ENCODE measurements at places on chromosomes 7 and 10.
A peak's percentile ranks its signal among the peaks of the same experiment; 100 is the strongest.

GRCh38 chr7:155833651-155834050 lies 21.4 kb upstream of the SHH start:
- peak; percentile 32 for DNase-seq

DNA sequence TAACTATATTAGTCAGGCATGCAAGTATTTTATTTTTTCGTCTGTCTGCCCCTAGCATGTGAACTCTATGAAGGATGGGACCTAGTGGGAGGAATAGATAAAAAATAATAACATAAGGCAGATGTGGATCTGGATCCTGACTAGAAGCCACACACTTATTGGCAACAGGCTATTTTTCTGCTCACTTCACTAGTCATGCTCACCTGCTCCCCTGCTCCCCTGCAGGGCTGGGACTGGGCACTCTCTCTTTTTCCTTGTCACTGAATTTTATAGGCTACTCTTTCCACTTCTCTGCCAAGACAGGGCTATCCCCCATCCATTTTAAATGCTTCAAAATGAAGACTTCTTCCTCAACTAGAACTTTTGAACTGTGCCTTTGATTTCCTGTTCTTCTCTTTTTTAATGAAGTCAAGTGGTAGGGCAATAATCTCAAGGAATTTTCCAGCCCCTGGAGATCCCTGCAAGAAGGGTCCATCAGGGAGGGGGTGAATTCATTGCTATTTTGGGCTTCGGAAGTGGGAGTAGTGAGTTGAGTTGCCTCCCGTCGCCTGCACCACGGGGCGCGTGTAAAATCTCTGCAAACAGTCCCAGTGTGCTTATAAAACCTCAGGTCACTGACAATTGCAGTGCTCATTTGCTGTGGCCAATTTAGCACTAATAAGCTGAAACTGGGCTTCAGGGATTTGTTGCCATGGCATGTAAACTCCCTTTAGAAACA lies 156.7 kb upstream of the NPVF start:
- no peak for DNase-seq

DNA sequence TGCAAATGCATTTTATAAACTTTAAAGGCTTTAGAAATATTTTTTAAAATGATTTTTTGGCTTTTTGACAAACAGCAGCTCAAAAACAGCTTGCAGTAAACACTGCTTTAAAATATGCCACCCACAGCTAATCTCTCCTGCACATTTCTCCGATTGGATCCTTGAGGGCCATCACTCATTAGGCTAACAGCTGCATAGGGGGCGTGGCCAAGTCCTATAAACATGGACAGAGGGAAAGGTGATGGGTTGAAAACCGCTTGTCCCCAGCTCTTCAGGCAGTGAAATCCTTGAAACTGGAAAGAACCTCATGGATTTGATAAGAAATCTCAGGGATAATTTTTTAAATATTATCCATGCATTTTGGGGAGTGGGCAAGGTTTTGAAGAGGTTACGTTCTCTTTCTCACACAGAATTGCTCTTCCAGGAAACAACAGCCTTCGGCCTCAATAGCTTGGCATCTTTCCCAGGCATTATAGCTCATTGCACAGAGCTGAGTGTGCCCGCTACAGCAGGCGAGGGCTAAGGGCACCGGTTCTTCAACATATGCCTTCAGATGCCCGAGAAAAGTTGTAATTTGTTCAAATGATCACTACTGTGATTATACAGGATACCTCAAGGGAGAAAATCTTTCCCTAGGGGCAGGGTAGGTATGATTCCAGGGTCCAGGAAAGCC lies 1.7 kb downstream of the PLEKHS1 start:
- peak; percentile 47 for DNase-seq

DNA sequence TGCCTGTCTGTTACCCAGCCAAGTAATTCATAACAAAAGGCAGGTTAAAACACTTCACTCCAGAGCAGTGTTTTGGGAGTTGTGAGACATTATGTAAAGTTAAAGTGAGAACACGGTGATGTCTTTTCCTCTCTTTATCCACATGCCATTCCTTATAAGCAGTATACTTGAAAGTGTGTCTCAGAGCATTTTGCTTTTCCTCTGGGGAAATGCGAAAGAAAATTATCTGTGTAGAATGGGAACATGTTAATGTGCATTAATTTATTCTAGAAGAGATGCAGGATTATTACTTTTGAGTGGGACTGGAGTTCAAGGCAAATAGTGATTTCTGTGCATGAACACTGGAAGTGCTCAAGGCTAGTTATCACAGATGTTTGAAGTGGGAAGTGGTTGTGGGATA lies 170.4 kb downstream of the PLXDC2 start:
- no peak for DNase-seq

DNA sequence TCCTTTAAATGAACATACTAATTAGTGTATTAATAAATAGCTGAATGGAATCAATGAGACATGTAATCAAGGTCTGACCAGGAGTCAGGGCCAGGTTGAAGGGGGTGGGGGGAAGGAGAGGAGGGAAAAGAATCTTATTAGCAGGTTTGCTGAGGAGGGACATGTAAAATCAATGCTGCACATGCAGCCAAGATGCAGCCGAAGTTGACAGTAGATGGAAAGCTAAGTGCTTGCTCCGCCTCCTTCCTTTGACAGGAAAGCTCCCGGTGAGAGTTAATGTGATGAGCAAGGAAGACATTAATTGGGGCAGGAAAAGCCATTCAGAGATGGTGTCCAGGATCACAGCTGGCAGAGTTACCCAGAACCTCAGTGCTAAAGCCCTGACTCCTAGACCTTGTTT lies 24.4 kb downstream of the PLXNA4 start:
- peak; percentile 47 for DNase-seq

DNA sequence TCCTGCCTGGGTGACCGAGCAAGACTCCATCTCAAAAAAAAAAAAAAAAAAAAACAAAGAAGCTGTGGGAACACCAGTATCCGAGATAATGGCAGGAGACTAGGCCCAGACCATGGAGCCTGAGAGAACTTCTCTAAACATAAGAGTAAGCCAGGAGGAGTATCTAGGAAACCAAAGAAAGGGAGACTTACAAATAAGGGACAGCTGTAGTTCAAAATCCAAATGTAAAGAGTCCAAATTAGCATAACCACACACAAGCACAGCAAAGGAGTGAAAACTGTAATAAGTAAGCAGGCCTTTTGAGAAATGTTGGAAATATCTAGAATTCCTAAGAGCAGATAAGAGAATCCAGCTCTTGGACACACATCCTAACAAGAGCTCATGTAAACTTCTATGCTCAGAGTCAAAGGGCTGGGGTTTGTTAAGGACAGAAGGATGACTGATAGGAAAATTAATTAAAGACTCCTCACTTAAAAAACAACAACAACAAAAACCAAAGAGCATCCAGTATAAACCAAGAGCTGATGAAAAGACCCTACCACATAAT lies 15.8 kb downstream of the ZNF25 start:
- DNase-seq: no peak

- DNase-seq: no peak
Measured at GRCh38 chr7:3432911-3433310, 131.9 kb downstream of the SDK1 start.

DNA sequence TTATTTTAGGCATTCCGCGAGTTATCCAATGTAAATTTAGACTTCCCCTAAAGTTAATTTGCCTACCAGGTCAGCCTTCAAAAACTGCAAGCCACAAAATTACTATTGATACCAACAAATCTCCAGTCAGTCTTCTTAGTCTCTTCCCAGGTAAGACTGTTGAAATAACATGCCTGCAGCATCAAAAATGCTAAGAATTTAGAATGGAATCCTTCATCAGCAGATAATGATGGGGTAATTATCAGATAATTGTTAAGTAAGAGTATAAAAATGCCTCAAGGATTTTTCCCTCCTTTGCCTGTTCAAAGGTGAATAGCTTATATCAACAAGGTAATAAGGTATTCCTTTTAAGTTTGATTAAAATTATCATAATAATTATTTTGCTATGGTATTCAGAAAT lies 228.5 kb downstream of the BBS9 start:
- DNase-seq: no peak

DNA sequence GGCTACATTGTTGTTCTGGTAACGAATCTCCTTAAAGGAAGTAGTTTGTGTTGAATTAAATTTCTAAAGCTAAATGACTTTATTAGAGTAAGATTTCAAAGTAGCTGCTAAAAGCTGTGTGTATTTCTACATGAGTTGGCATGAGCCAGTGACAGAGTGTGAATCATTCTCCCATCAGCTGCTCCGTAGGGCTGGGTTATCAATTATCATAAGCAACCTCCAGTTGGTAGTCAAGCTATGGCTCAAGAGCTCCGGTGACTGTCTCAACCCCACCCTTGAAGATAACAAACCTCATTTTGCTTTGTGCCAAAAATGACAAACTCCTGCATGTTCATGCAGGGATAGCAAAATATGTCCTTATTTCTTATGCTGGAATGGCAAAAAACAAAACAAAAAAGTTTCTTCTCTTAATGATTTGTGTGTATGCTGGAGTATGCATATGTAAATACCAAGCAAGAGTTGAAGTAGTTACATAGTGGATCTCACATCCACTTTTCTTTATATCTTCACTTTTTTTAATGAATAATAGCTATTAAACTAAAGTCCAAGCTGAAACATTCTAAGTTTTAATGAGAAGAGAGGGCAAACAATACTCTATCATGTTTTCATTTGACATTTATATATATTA lies 249.4 kb downstream of the CACNA2D1 start:
- DNase-seq: no peak

DNA sequence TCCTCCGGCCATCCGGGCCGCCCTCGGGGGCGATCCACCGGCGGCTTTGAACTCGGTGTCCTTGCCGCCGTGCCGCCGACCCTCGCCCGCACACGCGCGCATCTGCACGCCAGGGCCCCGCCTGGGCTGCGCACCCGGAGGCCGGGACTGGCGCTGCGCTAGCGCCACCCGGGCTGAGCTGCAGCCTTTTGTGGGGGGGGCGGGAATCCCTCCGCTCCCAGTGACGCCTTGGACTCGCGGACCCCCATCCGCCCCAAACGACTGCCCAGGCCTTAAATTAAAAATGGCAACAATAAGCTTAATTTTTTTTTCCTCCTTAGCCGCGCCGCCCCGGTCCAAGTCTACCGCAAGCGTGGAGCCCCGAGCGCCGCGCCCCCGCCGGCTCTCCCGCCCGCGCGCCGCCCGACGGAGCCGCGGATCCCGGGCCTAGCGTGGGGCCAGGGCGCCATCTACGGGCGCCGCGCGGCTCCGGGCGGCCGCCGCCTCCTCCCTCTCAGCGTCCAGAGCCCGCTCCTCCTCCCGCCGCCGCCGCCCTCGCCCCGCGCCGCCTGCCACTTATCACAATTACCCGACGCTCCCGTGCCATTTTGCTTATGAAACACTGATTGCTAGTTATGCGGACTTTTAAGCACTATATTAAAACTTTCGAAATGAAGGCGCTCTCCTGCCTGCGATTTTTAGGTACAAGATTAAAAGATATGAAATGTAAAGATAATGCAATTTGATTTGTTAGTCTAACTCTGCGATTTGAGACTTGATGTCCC lies 7.5 kb upstream of the EBF3 start:
- peak; percentile 51 for DNase-seq

DNA sequence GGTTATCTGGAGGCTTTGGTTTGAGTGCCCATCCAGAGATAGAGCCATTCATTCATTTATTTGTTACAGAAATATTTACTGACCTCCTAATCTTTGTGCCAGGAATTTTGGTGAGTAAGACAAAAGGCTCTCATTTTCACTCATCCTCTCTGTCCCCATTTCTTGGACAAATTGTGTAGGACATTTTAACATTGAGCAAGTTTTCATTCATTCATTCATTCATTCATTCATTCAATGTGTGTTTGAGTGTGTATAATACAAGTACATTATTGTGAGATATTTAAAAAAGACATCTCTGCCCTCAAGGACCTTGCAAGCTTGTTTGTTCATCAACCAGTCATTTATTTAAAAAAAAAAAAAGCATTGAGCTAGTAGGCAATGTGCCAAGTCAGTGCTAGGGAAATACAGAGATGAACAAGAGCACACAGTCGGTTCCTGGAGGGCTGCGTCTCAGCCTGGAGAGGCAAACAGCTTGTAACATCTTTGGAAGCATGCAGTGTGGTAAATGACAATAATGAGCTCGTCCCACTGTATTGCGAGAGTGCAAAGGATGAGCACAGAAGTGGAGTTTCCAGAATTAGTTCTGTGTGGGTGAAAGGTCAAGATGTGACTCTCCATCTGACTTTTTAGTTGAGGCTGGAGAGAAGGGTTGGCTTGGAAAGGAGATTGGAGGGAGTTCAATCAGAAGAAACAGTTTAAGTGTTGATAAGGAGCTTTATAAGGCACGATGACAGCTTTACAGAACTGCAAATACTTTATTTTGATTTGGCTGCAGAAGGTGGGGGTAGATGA lies 50.5 kb upstream of the HBP1 start:
- DNase-seq: no peak

- no peak for DNase-seq
Measured at GRCh38 chr7:108585843-108586242, 16.2 kb downstream of the DNAJB9 start.

DNA sequence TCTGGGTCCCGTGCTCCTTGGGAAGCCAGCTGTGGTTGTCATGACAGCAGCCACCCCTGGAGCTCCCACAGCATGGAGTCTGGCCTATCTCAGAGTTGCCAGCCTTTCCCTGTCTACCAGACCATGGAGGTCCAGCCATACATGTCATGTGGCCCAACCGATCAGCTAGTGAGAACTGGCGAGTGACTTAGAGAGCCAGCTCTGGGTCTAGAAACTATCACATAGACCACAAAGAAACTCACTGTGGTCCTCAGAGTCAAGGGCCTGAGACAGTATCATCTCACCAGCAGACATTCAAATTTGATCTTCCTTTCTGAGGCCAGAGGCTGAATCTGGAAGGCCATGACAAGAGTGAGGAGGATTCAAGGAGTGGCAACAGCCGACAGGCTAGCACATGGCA lies 223.3 kb upstream of the GPR26 start:
- DNase-seq: no peak

DNA sequence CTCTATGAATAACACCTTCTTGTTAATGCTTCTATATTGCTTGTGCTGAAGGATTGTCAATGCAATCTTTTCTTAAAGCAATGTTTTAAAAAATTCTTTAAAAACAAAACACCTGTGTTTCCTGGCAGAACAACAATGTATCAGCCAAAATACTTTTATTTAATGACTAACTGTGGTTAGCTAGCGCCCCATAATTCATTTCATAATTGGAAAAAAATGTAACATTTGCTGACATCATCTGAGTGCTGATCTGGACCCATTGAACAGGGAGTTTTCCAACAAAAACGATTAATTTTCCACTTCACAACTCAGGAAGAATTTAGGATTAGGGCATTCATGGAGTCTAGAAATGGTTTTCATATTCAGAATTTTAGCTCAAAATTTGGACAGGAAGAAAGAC lies 137.6 kb upstream of the CDK6 start:
- DNase-seq: no peak

- no peak for DNase-seq
Measured at GRCh38 chr7:25559581-25560367, 331.5 kb upstream of the NPVF start.

DNA sequence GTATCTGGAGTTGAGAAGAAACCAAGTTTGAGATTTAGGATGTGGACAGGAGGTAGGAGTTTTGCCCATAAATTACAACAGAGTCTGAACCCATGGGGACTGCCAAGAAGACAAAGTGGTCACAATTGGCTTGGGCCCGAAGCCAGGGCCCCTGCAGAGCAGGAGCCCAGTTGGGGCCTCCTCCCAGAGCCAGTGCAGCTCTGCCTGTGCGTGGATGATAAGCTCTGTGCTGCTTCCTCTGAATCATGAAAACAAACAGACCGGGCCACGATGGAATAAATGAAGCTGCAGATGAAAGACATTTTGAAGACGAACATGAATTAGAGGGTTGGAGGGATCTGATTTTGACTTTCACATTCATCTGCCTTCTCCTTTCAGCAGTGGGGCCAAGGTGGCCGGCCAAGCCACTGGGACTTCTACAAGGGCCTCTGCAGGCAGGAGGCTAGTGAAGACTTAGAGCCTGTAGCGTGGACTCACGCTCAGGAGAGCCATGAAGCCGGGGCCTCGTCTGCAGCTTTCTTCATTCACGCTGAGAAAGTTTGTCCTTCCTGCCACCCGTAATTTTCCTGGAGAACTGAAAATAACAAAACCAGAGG lies 156.8 kb upstream of the LYZL1 start:
- DNase-seq: no peak

All from NCI-H524 (cell line).